ENCODE measurements at places on chromosomes 6 and 20.

GRCh38 chr6:75368151-75368779, 83.7 kb upstream of the TMEM30A start:
- no peak overlapping the region for H3K4me3 ChIP-seq
- H3K27me3 ChIP-seq, result no peaks in the 10 kb centered on the region
- DNase-seq, result no peak
- no peaks in the 10 kb centered on the region for H3K36me3 ChIP-seq

DNA sequence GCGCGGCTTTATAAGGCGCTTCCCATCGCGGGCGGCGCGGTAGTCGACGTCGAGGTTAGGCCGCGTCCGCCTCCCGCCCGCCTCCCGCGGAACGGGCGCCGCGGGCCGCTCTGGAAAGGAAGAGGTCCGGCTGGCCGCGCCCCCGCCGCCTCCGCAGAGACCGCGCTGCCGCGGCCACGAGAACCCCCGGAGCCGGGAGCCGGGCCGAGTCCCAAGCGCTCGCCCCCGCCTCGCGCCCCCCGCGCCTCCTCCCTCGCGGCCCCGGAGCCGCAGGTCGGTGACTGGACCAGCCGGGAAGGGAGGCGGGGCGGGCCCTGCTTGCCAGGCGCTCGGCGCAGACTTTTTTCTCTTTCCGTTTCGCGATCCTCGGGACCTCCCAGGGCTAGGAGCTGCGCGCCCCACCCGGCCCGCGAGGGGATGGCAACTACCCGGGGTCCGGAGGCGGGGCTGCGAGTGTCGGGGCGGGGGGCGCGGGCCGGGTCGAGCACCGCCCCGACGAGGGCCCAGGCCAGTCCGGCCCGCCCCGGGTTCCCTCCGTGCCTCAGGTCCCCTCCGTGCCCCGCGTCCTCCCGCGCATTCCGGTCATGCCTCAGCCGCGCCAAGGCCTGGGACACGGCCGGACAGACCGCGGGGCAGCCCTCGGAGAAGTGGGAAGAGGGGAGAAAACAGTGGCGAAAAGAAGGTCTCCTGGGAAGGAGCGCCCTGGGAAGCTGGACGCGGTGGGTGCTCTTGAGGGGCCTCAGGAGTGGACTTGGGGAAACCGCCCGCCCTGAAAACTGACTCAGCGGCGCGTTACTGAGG, 417 bp upstream of the PXDC1 start:
- peaks cover 1% of the 10 kb centered on the region for H3K36me3 ChIP-seq
- no peak overlapping the region for H3K27ac ChIP-seq
- H3K27me3 ChIP-seq, result peaks cover 42% of the 10 kb centered on the region
- peak overlapping the region; percentile 64 for H3K4me3 ChIP-seq

DNA sequence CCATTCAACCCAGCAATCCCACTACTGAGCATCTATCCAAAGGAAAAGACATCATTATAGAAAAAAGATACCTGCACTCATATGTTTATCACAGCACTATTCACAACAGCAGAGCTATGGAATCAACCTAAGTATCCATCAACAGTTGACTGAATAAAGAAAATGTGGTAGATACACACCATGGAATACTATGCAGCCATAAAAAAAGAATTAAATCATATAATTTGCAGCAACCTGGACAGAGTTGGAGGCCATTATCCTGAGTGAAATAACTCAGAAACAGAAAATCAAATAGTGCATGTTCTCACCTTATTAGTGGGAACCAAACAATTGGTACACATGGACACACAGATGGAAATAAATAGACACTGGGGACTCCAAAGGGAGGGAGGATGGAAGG, 23.2 kb downstream of the NHSL1 start:
- no peak overlapping the region for H3K27ac ChIP-seq
- H3K36me3 ChIP-seq, result no peaks in the 10 kb centered on the region
- H3K4me1 ChIP-seq, result no peaks in the 10 kb centered on the region
- no peak overlapping the region for H3K4me3 ChIP-seq
- no peaks in the 10 kb centered on the region for H3K27me3 ChIP-seq
- no peak for DNase-seq

- no peak overlapping the region for H3K4me3 ChIP-seq
- no peak overlapping the region for H3K27ac ChIP-seq
- no peak for DNase-seq
- no peaks in the 10 kb centered on the region for H3K27me3 ChIP-seq
- H3K36me3 ChIP-seq, result no peaks in the 10 kb centered on the region
- H3K4me1 ChIP-seq, result peaks cover 13% of the 10 kb centered on the region
Measured at GRCh38 chr6:21869085-21869771, 275.7 kb downstream of the SOX4 start.

- no peaks in the 10 kb centered on the region for H3K27me3 ChIP-seq
- H3K4me1 ChIP-seq, result peaks cover 30% of the 10 kb centered on the region
- peak; percentile 25 for DNase-seq
- no peak overlapping the region for H3K27ac ChIP-seq
Measured at GRCh38 chr6:44869321-44869897, 458.7 kb upstream of the RUNX2 start.

DNA sequence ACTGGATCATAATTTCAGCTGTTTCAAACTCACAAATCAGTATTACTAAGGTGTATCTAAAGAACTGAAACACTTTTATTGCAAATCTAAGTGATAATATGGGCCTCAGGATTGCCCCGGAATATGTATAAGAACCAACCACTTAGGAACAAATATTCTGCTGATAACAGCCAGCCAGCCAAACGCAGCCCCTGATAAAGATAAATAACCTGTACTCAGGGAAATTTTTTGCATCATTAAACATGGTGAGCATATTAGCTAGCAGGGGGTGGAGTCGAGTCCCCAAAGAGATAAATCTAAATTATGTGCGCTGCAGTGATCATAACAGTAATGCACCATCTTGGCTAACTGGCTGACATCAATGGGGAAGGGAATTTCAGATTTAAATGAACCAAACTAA, 410.2 kb upstream of the MAP3K7 start:
- no peaks in the 10 kb centered on the region for H3K36me3 ChIP-seq
- H3K4me3 ChIP-seq, result no peak overlapping the region
- DNase-seq, result no peak
- no peaks in the 10 kb centered on the region for H3K27me3 ChIP-seq
- H3K27ac ChIP-seq, result no peak overlapping the region

DNA sequence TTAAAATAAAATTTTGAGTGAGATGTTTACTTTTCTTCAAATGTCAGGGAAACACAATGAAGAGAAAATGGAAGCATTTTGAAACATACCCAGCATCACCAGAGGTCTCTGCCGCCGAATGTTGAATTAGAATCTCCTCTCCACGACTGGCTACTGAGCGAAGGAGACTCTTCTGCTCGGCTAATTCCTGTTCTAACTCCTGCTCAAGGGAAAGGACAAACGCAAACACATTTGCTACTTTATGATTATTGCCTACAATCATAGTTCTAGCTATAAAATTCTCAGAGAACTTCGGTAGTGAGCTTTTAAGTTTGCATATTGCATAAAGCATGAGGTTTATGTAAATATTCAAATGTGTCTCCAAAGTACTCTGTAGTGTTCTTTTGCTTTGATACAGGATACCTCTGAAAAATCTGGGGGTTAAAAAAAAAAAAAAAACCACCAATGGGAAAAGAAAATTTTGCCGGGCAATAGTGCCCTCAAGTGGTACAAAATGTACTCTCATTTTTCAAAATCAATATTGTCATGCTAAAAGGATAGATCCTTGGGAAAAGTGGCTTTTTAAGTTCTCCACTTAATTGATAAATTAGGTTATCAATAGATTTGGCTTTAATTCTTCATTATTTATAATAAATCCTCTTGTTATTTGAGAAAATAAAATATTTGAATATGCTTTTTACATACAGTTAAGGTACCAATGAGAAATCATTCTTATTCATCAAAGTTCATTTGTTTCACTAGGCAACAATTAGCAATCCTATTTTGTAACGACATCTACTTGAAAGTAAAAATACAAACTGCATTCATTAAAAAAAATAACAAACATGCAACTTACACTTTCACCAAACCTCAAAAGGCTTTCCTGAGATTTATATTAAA, 369.0 kb downstream of the SYNE1 start:
- H3K27me3 ChIP-seq, result no peaks in the 10 kb centered on the region
- no peaks in the 10 kb centered on the region for H3K36me3 ChIP-seq
- H3K27ac ChIP-seq, result no peak overlapping the region
- no peak overlapping the region for H3K4me3 ChIP-seq
- peaks cover 8% of the 10 kb centered on the region for H3K4me1 ChIP-seq
- peak; percentile 10 for DNase-seq

GRCh38 chr6:112018619-112019416, 35.1 kb upstream of the CCN6 start:
- no peak for DNase-seq
- H3K27me3 ChIP-seq, result no peaks in the 10 kb centered on the region
- H3K36me3 ChIP-seq, result peaks cover 4% of the 10 kb centered on the region
- H3K4me3 ChIP-seq, result no peak overlapping the region
- peaks cover 85% of the 10 kb centered on the region for H3K4me1 ChIP-seq
- H3K27ac ChIP-seq, result no peak overlapping the region

GRCh38 chr6:4281341-4282293, 146.2 kb upstream of the ECI2 start:
- H3K27me3 ChIP-seq, result peaks cover 39% of the 10 kb centered on the region
- H3K27ac ChIP-seq, result no peak overlapping the region
- no peaks in the 10 kb centered on the region for H3K36me3 ChIP-seq
- peak; percentile 45 for DNase-seq
- peaks cover 9% of the 10 kb centered on the region for H3K4me1 ChIP-seq

- H3K27ac ChIP-seq, result no peak overlapping the region
- no peaks in the 10 kb centered on the region for H3K36me3 ChIP-seq
- no peak overlapping the region for H3K4me3 ChIP-seq
- peaks cover 15% of the 10 kb centered on the region for H3K27me3 ChIP-seq
Measured at GRCh38 chr6:157229132-157229618, 94.1 kb downstream of the TMEM242 start.

DNA sequence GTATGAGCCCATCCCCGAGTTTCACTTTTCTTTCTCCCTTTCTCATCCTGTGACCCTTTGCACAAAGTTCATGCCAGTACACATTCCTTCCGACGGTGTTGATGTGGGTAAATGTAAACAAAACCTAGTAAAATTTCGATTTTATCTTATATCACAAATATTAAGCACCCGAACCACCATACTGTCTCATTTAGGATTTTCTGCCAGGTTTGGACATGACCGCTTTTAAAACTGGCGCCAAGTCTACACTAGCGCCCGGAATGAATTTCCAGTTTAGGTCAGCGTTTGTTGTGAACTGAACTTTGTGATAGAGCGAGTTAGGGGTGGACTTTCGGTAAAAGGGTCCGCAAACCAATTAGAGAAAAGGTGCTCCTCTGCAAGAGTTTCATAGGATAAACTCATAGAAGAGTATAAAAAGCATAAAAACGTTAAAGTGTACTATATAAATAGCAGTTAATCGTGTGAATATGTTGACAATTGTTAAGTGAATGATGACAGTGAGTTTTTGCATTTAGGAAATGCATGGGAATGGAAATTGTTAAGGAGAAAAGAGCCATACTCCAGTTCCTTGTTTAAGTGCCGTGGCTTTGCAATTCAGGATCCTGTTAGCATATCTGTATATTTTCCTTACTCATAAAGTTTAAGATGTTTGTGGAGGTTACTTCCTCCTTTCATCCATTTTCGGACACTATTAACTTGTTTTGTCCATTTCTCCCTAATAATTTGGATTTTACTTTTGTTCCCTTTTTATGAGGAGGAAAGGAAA, 937 bp downstream of the AKAP7 start:
- peaks cover 2% of the 10 kb centered on the region for H3K36me3 ChIP-seq
- H3K27ac ChIP-seq, result peak overlapping the region; percentile 99
- peak overlapping the region; percentile 97 for H3K4me3 ChIP-seq
- H3K4me1 ChIP-seq, result peaks cover 18% of the 10 kb centered on the region
- no peaks in the 10 kb centered on the region for H3K27me3 ChIP-seq

DNA sequence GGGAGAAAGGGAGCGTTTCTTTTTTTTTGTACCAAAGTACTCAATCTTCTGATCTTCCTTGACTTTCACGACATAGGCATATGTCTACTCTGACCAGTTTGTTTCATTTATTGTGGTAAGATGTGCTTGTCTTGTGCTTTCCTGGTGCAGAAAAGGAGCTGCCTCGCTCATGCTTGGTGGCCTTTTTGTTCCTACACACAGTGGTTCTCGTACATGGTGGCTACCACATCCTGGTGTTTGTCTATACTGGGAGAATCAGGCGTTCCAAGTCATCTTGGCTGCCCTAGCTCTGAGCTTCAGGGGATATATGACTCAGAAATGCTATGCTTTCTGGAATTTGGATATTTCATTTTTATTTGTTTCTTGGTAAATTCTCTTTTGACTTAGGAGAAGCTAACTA, 31.8 kb downstream of the MYB start:
- peaks cover 52% of the 10 kb centered on the region for H3K4me1 ChIP-seq
- H3K36me3 ChIP-seq, result peaks cover 23% of the 10 kb centered on the region
- no peaks in the 10 kb centered on the region for H3K27me3 ChIP-seq
- peak overlapping the region; percentile 86 for H3K27ac ChIP-seq
- H3K4me3 ChIP-seq, result peak overlapping the region; percentile 67

GRCh38 chr6:3389390-3390167, 67.3 kb downstream of the SLC22A23 start:
- H3K4me1 ChIP-seq, result no peaks in the 10 kb centered on the region
- H3K27ac ChIP-seq, result no peak overlapping the region
- H3K27me3 ChIP-seq, result no peaks in the 10 kb centered on the region
- H3K36me3 ChIP-seq, result no peaks in the 10 kb centered on the region
- H3K4me3 ChIP-seq, result no peak overlapping the region

DNA sequence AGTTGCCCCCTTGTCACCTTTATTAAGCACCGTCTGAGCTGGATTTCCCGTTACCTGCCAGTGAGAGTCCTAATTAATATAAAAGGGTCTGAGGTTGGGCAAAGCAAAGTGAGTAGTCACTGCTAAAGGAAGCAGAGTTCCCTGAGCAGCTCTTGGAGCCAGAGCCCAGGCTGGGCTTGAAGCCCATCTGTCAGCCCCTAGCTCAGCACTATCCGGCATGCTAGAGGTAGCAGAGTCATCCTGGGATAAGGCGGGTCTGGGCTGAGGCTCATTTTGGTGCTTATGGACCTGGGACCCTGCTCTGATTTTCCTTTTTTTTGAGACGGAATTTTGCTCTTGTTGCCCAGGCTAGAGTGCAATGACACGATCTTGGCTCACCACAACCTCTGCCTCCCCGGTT, 46.2 kb downstream of the ADNP start:
- no peak overlapping the region for H3K27ac ChIP-seq
- no peaks in the 10 kb centered on the region for H3K36me3 ChIP-seq
- DNase-seq, result no peak

DNA sequence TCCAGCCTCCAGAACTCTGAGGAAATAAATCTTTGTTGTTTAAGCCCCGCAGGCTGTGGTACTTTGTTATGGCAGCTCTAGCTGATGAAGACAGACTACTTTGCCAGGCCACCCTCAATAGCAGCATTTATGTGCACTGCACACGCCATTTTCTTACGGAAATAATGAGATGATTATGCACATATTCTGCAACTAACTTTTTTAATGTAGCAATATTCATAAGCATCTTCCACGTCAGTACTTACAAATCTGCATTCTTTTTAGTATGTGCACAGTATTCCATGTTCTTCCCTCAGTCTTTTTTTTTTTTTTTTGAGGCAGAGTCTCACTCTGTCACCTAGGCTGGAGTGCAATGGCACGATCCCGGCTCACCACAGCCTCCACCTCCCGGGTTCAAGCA, 46.8 kb upstream of the DSP start:
- DNase-seq, result no peak
- no peak overlapping the region for H3K27ac ChIP-seq
- no peaks in the 10 kb centered on the region for H3K36me3 ChIP-seq
- H3K4me1 ChIP-seq, result no peaks in the 10 kb centered on the region
- peaks cover 34% of the 10 kb centered on the region for H3K27me3 ChIP-seq
- no peak overlapping the region for H3K4me3 ChIP-seq
